NCI-H748 treated with DMSO at 0.1 percent for 48 hours (cell line): ENCODE measurements at places on chromosomes 12 and 14.

- no peak for DNase-seq
Observed at GRCh38 chr12:46493150-46493833, 120.7 kb upstream of the SLC38A2 start.

DNA sequence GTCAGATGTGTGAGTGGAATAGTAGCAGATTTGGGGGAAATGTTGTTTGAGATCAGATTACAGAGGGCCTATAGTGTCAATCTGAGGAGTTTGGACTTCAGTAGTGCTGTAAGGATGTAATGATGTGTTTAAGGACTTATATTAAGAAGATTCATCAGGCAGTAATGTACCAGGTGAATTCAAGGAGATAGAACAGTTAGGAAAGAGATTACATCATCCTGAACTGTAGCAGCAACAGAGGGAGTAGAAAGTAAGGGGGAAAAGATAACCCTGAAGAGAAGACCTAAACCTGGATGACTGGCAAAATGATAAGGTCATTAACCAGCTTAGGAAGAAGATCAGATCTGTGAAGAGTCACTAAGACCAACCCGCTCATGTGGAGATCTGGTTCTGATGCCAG, 349.4 kb downstream of the PDZRN4 start:
- DNase-seq: no peak

DNA sequence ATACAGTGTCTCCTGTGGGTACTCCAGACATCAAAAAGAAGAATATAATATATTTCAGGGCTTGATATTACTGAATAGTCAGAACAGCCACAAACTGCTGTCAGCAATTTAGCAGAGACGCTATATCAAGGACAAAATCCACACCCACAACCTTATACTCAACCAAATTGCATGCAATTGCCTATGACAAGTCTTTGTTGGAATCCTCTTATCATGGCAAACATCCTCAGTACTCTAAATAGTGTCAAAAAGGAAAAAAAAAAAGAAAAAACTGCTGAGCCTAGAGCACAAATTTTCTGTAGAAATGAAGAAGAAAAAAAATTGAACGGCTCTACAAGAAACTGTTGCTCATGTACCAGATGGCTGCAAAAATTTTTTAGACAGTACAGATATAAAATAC, 485.7 kb downstream of the TMTC2 start:
- DNase-seq: no peak

GRCh38 chr12:29054858-29055663, 94.0 kb upstream of the FAR2 start:
- DNase-seq: no peak

DNA sequence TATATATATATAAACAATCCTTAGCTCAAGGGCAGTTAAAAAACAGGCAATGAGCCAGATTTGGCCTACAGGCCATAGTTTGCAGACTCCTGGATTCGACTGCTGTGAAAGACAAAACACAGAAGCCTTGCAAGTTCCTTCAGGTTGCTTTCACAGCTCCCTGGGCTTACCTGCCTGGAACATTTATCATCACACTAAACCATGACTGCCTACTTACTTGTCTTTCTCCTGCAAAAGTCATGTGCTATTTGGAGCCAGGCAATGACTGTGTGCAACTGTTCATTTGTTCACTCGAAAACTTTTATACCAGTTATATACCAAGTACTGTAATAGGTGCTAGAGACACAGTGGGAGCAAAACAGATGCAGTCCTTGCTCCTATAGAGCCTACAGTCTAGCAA, 2.2 kb upstream of the RPS6KA5 start:
- no peak for DNase-seq

DNA sequence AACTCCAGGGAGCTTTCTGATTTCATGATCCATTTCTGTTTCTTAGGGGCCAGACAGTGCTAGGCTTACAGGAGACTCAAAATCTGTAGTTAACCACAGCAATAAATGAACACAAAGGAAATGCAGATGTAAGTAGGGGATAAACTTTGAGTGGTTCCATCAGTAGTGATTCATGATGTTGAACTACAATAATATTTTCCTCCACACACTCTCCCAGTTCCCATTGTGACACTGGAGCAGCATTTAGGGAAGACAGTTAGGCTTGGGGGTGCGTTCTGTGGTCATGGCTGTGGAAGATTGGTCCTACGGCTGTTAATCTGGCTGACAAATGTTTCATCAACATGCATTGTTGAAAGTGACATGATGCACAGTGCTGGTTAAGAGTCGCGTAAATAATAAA, 66.9 kb downstream of the HMGA2 start:
- no peak for DNase-seq

DNA sequence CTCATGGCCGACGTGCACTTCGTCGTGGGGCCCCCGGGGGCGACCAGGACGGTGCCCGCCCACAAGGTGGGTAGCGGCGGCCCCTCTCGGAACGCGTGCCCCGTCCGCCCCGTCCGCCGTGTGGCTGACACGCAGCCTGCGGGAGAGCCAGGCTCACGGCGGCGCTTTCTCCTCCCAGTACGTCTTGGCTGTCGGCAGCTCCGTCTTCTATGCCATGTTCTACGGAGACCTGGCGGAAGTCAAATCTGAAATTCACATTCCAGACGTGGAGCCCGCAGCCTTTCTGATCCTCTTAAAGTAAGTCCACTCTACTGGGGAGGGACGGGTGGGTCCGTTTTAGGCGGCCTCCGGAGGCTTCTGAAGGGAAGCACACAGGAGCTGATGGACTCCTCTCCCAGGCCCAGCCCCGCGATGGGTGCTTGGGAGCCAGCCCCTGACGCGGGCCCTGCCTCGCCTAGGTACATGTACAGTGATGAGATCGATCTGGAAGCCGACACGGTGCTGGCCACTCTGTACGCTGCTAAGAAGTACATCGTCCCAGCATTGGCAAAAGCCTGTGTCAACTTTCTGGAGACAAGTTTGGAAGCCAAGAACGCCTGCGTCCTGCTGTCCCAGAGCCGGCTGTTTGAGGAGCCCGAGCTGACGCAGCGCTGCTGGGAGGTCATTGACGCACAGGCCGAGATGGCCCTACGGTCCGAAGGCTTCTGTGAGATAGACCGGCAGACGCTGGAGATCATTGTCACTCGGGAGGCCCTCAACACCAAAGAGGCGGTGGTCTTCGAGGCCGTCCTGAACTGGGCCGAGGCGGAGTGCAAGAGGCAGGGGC, 1.1 kb downstream of the BTBD6 start:
- DNase-seq: no peak

DNA sequence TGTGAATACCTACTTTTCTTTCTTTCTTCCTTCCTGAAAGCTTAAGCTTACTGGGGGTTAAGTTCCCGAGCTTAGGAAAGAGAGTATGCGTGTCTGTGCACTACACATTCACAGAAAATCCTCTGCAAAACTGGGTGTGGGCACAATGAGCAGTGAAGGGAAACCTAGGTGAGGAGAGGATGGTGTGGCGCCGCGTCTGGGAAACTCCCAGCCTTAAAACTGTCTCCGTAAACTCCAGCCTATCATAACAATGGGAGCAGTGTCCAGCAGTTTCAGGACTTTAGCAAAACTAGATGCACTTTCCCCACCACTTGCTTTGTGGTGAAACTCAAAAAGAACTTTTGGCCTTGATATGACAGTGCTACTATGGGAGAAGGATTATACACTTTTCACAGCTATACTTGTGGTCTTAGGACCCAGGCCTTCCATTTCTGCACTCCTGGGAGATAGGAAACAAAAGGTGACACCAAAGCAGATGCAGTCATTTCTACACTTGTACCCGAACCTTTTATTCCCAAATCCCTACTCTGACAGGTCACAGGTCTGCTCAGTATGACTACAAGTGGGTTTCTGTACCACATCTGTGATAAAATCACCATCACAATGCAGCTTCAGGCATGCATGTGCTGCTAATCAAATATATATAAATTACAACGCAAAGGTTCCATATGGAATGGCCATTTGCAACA, 10.4 kb downstream of the AKAP5 start:
- no peak for DNase-seq
